Activated naive CD4-positive, alpha-beta T cell treated with anti-CD3 and anti-CD28 coated beads, Interleukin-2, amount 10 ng/mL, durations not matched to agents 7 days and 5 days (primary cell): ENCODE measurements at places on chromosomes 3 and 15.

DNA sequence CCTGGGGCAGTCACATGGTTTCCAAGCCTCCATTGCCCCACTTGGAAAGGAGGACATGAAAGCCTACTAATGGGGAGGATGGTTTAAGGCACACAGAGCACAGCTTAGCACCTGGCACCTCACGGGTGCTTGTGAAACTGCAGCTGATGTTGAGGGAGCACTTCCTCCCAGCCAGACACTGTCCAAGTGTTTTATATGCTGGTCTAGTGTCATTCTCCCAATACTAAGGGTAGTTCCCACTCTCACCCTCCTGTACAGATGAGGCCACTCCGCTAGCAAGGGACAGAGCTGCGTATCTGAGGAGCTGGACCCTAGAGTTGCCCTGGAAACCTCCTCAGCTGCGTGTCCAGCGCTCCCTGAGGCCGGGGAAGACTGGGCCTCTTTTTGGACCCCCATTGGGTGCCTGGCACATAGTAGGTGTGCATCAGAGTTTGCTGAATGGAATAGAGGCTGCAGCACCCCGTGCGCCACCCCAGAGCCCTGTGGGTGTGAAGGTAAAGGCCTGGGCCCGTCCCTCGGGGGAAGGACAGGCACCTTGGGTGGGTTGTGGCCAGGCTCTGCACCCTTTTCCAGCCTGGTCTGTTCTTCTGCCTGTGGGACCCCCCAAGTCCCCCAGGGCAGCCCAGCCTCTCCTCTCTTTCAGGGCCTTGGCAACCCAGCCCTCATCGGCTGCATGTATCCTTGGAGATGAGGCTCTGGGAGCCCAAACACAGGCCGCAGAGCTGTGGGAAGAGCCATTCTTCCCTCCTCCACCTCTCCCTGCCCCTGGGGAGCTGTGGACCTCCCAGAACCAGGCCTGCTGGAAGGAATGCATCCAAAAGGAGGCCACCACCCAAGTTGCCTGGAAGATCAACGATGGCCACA is 31.3 kb downstream of the DNASE1L3 start:
- no peak for DNase-seq
- no peak overlapping the region for H3K27ac ChIP-seq
- H3K4me3 ChIP-seq, result no peak overlapping the region
- H3K4me1 ChIP-seq, result peaks cover 22% of the 10 kb centered on the region

DNA sequence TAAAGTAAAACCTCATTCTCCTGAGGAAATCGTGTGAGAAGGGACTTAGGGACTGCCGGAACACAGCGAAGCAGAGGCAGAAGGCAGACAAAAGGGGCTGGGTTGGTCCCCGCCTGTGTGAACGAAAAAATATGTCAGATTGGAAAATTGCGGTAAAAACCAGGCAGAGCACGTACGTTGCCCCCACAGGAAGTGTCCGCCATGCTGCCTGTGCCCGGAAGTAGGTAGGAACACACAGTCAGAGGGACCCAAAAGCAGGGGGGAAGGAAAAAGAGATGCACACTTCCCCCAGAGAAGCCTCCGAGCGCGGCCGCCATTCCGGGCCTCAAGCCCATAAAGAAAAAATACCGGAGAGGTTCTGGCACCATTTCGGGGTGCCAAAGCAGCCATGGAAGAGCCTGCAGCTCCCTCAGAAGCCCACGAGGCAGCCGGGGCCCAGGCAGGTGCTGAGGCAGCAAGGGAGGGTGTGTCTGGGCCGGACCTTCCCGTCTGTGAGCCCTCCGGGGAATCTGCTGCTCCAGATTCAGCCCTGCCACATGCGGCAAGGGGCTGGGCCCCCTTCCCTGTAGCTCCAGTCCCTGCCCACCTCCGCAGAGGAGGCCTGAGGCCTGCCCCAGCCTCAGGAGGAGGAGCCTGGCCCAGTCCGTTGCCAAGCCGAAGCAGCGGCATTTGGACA is at the start of gene MKRN3:
Gene MKRN3 (plus strand): TSS at position 280 of the 676 bp plus-strand sequence. CDS start 109 bp downstream, at position 389.
- peak within 1 kb of the TSS; percentile 81 for H3K4me3 ChIP-seq
- DNase-seq, result peak; percentile 72
- peaks cover 1% of the 10 kb centered on the region for H3K36me3 ChIP-seq
- peak within 1 kb of the TSS; percentile 97 for H3K27ac ChIP-seq
- peaks cover 4% of the 10 kb centered on the region for H3K27me3 ChIP-seq
- peaks cover 11% of the 10 kb centered on the region for H3K4me1 ChIP-seq

- H3K36me3 ChIP-seq, result no peaks in the 10 kb centered on the region
- H3K27ac ChIP-seq, result no peak overlapping the region
- no peak for DNase-seq
- H3K4me3 ChIP-seq, result no peak overlapping the region
- H3K27me3 ChIP-seq, result peaks cover under 1% of the 10 kb centered on the region
These were observed 425.3 kb upstream of the MDFIC2 start for GRCh38 chr3:70737666-70738290.

GRCh38 chr15:39059917-39060316 is 495.3 kb upstream of the RASGRP1 start:
- H3K36me3 ChIP-seq, result no peaks in the 10 kb centered on the region
- H3K4me3 ChIP-seq, result no peak overlapping the region
- no peaks in the 10 kb centered on the region for H3K4me1 ChIP-seq
- H3K27ac ChIP-seq, result no peak overlapping the region

DNA sequence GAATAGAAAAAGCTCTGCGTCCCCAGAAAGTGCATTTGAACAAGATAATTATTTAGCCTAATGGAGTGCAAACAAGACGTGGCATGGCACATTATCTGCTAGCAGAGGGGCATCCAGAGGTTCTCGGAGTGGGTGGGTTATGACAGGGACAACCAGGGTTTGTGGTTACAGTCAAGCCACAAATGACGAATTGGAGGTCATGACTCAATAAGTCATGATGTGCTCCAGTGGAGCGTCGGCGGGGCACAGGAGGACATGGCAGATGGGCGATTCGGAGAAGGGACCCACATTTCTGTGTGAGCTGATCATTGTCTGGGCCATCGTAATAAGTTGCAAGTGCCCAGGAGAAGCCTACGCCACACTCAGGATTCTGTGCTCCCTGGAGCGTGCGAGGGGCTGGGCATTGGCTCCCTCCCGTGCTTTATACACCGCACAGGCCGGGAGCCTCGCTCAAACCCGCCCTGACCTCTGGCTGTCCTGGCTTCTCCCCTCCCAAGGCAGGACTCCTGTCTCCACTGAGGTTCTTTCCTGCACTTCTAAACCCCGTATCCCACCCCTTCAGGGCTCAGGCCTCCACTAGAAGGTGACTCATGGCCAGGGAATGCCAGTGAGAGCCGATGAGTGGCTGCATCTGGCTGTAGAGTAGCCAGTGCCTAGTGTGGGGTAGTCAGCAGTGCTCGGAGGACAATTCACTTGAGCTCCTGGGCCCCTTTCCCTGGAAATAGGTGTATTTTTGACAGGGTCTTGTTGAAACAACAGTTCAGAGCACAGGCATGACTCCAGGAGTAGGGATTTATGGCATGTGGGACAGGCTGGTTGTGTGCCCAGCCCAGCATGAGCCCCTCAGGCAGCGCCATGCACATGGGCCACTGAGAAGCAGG is 67.4 kb downstream of the GRIP2 start:
- no peak overlapping the region for H3K4me3 ChIP-seq
- H3K27ac ChIP-seq, result no peak overlapping the region
- H3K4me1 ChIP-seq, result peaks cover 2% of the 10 kb centered on the region
- H3K27me3 ChIP-seq, result no peaks in the 10 kb centered on the region
- DNase-seq, result no peak
